ENCODE measurements at places on chromosomes 6 and 20.

DNA sequence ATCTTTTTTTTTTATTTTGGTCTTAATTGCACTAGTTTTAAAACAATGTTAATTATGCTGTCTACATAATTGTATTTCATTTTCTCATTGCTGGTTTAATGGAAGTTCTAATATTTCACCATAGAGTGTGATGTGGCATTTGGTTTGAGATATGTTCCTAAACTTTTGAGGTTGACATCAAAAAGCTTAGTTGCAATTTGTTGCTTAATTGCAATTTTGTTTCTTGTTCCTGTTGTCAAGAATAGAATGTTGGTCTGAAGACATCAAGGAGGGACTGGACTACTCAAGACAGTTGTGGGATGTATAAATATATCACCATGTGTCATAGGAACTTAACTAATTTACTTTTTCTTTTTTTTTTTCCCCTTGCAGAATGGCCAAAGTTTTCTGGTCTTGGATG is 12.5 kb downstream of the HSF2 start:
- DNase-seq: no peak

DNA sequence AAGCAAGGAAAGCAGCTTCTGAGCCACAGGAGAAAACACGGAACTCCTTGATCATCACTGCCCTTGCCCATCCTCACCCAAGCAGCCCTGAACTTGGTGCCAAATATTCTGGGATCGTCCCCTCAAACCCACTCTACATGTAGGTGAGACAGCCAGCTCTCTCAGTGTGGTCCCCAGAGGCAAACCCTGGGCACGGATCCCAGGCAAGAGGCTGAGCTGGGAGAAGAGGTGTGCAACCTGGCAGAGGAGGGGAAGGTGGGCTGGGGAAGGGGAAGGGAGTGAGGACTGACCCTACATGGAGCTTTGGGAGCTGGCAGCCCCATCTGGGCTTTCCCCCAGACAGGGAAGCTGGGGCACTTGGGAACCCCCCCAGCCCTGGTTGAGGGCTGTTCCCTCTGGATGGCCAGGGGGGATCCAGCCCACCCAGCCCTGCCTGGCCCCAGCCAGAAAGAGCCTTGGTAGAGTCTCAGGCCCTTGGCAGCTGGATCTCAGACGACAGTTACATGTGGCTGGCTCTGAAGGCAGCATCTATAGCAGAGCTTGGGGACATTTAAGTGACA is 186.2 kb upstream of the CST7 start:
- no peak for DNase-seq

DNA sequence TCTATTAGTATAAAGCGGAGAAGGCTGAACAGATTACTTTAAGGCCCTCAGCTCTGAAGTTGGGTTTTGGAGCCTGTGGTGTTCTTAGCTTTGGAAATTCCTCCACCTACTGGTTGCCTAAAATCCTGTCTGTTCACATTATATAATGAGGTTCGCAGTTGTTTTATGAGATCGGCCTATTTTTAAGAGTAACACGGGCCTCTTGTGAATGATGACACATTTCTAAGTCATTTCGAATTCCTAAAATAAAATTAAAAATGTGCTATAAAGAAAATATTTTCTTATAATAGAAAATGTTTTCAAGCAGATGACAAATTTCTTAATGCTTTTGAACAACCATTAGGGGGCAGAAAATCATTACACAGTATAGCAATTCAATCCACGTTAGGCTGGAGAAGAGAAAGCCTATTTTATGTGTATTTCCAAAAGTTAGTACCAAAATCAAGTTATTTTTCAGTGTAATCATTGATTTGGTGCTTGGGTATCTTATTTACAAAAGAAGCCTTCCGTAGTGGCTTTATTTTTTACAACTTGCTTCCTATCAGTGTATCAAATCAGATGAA is 15.8 kb upstream of the FAM8A1 start:
- DNase-seq: peak; percentile 92

GRCh38 chr6:7060769-7061516 is 46.8 kb upstream of the RREB1 start:
- peak; percentile 65 for DNase-seq

GRCh38 chr6:136123468-136123867 is 126.6 kb downstream of the MTFR2 start:
- DNase-seq: no peak

GRCh38 chr6:168737481-168737880 is 296.5 kb downstream of the SMOC2 start:
- DNase-seq: no peak

DNA sequence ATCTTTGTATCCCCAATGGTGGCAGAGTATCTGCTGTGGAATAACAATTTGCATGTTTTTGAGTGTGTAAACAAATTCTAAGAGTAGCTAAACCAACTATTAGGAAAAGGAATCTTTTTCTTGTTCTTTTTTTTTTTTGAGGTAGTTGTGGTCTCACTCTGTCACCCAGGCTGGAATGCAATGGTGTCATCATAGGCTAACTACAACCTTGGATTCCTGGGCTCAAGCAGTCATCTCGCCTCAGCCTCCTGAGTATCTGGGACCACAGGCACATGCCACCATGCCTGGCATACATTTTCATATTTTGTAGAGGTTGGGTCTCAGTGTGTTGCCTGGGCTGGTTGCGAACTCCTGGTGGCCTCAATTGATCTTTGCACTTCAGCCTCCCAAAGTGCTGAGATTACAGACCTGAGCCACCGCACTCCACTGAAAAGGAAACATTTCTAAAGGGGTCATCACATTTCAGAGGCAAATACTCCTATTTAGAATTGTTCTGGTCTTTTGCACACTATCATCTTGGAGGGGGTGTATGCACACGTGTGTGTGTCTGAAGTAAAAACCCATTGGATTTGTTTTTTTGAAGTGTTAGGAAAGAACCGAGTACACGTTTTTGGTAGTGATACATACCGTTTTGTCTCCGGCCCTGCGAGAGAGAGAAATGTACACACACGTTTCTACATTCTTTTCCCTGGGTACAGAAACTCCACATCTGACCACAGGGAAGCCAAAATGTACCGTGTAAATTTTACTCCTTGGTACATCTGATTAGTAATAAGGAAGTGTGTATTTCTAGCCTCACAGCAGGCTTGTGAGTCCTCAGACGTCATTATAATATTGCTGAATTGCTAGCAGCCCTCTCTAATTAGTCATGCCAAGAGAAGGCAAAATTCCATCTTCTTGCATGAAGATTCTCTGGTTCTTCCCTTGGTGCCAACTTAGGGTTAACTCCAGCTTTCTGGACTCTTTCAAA is 183.6 kb downstream of the JARID2 start:
- DNase-seq: peak; percentile 43

DNA sequence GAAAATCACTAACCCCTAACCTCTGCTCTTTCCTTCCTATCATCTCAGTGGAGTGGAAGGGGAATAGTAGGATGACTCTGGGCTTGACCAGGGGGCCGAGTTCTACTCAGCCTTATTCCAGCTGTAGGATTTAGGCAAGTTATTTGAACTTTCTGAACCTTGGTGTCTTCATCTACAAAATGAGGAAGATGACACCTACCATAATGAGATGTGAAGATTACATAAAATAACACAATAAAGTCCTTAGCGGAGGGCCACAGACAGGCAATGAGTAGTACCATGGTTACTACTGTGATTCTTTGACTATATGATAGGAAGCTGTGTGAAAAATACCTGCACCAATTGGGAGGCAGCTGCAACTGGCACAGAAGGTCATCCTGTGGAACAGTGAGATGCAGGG is 53.6 kb upstream of the PIM1 start:
- no peak for DNase-seq

- no peak for DNase-seq
Measured at GRCh38 chr6:150710236-150710635, 110.6 kb downstream of the PLEKHG1 start.

GRCh38 chr20:63505723-63506122 is 6.8 kb upstream of the EEF1A2 start:
- no peak for DNase-seq

- no peak for DNase-seq
Measured at GRCh38 chr20:5662769-5663168, 87.4 kb upstream of the SHLD1 start.

DNA sequence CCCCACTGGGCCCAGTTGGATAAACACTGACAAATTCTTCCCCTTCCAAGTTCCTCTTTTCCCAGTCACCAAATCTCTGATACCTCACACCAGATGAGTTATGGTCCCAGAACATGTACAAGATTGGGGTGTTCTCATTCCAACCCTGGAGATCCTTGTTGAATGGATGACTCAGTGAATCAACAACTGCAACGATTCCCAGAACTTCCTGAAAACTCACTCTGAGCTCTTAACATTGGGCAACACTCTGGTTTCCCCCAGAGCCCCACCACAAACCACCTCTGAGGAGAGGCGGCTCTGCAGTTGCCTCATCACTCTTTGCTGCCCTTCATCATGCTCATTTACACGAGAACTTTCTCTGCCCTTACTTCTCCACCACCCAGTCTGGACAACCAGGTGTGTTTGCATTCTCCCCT is 115.2 kb downstream of the MRPL14 start:
- DNase-seq: no peak

- no peak for DNase-seq
Measured at GRCh38 chr6:44094403-44095242, 32.6 kb downstream of the MRPL14 start.

GRCh38 chr20:32621891-32622584 is 36.9 kb upstream of the NOL4L start:
- no peak for DNase-seq

DNA sequence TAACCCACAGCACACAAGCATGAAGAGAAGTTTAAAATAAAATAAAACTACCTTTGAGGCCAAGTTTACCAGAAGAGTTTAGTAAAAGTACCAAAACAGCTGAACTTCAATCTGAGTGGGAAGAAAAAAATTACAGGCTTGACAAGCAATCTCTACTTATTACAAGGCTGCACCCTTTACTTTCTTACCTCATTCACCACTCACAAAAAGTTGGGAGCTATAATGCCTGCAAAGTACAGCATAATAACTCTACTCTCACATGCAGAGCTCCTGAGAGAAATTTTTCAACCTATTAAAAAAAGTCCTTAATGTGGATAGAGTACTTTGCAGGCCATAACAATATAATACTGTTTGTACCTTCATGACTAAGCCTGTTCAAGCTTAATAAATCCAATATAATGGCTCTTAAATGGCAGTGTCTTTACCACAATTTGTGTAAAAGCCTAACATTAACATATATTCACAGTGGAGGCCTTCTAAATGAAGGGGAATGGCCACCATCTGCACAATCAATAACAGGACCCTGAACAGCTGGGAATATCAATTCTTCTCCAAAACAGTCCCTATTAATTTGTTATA is 103.1 kb downstream of the DST start:
- DNase-seq: peak; percentile 39

DNA sequence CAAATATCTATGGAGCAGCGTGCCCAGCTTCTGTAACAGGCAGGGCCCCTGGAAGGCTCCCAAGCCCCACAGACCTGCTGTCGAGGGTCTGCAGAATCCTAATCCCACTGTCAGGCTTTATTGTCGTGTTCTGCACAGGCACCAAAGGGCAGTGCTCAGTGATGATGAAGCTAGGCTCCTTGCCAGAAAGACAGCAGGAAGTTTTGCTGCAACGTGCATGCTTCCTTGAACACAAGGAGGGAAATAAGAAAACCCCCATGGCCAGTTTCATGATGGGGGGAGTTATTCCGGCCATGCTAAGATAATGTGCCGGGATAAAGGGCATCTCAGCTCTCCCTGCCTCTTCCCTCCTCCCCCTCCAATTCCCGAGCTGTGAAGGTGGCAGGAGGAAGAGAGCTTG is 109.4 kb upstream of the KCNG1 start:
- DNase-seq: no peak

- DNase-seq: no peak
Measured at GRCh38 chr6:19153270-19153980, 683.7 kb upstream of the ID4 start.

- peak; percentile 61 for DNase-seq
Measured at GRCh38 chr20:25987073-25987927, 290.6 kb upstream of the ZNF337 start.

GRCh38 chr6:163985710-163986109 is 571.2 kb downstream of the QKI start:
- peak; percentile 43 for DNase-seq
